ENCODE measurements at places on chromosomes 12 and 14. TPM values are rescaled to one million over a fixed set of nuclear protein-coding genes. Genes with fewer than 3 reads are reported as not detected.

Gene ISCU
- total RNA-seq, result 106 TPM

- DNase-seq, result no peak
These were observed 1100.3 kb downstream of the BCL11B start for GRCh38 chr14:98171654-98172053.

Gene DBX2
- total RNA-seq, result 0.10 TPM

Gene KRT80
- 65.1 TPM for total RNA-seq

- DNase-seq, result no peak
These were observed 54.2 kb upstream of the PTHLH start for GRCh38 chr12:28026701-28027100.

DNA sequence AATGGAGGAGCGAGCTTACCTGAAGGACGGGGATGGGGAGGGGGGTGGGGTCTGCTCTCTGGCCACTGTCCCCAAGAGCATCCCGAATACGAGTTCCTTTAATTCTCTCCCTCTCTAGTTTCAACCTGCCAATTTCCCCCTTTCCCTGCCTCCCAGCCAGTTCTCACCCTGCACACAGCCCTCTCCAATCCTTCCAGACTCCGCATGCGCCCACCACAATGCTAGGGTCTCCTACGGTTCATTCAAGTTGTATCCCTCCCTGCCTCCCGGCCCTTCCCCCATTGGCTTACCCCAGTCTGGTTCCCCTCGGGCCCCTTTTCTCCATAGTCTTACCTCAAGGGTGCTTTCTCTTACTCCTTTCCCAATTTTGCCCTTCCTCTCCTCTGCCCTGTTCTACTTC is 708 bp upstream of the IGFBP6 start:
- no peak for DNase-seq

- no peak for DNase-seq
These were observed 887 bp upstream of the APOBEC1 start for GRCh38 chr12:7666595-7666994.

DNA sequence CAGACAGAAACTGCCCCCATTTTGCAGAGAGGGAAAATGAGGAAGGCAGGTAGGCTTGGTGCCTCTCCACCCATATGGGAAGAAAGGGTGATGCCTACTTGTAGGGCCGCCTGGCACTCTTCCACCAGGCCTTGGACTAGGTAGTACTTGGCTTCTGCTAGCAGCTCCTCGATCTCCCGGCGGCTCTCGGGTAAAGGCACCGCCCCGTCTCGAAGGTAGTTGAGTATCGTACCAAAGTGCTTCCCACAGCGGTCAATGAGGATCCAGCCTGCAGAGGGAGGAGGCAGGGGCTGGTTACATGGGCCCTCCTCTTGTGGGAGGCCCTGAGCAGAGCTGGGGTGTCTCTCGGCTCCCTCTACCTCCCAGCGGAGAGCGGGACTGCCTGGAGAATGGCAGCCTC is 16.6 kb downstream of the KCTD10 start:
- no peak for DNase-seq

DNA sequence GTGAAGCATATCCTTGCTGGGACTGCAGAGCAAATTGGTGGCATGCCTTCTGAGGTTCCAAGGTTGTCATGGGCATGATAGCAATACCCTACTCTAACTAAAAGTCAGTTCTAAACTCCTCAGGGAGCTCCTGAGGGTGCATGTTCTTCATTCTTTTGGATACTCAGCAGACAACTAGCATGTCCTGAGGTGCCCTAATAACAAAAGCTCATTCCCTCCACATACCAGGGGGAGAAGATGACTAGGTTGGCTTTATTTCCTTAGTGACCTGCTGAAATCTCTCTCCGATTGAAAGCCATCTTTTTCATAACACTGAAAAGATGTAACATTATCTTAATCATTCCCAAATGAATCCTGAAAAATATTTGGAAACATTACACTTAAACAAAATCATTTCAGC is 188.7 kb upstream of the IGF1 start:
- DNase-seq, result no peak

DNA sequence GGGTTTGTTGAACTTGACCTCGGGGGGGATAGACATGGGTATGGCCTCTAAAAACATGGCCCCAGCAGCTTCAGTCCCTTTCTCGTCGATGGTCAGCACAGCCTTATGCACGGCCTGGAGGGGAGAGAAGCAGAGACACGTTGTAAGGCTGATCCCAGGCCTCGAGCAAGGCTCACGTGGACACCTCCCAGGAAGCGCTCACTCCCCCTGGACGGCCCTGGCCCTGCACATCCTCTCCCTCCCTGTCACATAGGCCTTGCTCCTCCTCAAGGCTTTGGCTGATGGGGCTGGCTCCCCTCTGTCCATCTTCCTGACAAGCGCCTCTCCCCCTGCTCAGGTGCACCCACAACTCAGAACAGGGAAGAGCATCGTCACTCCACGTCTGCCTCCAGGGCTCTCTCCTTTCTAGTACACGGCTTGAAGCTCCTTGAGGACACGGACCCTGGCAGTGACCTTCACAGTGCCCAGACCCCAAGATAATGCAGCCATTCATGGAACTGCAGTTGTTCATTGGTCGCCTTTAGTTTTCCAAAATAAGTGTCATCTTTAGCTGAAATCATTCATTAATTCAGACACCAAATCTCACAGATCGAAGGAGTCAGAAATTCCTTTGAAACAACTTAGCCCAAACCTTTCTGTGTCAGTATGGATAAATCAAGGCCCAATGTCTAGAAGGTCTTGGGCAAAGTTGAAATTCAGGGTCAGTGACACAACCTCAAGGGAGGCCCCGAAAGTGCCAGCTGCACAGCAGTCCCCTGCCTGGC is 9.7 kb downstream of the SERPINA1 start:
- no peak for DNase-seq
